Stomach (tissue), 19 donors: ENCODE measurements at places on chromosomes 13 and 19. TPM values are rescaled to one million over a fixed set of nuclear protein-coding genes. Genes with fewer than 3 reads are reported as not detected.

The CYP4F8 gene
- total RNA-seq, result not detected

The ZNF571 gene
- total RNA-seq, result 3.6 TPM

The DZIP1 gene
- total RNA-seq, result 19.2 TPM

The DNAJC15 gene
- 5.8 TPM for total RNA-seq

The NUFIP1 gene
- total RNA-seq, result 1.7 TPM

The MRPL57 gene
- 24.1 TPM for total RNA-seq

The ADGRE3 gene
- 0.55 TPM for total RNA-seq

The OLFM4 gene
- 12.9 TPM for total RNA-seq

The CYP4F2 gene
- not detected for total RNA-seq

The ATP7B gene
- 8.4 TPM for total RNA-seq

The MAP4K1 gene
- total RNA-seq, result 1.2 TPM

The FARP1 gene
- 82.2 TPM for total RNA-seq

The FAM216B gene
- not detected for total RNA-seq

The LGALS4 gene
- total RNA-seq, result 1,765 TPM

The LILRA1 gene
- not detected for total RNA-seq

The ZNF587 gene
- 26.4 TPM for total RNA-seq

The LONP1 gene
- 8.8 TPM for total RNA-seq

The CDC42EP5 gene
- 699 TPM for total RNA-seq

The NOVA2 gene
- 0.45 TPM for total RNA-seq

The CGB3 gene
- total RNA-seq, result not detected
